NCI-H1092 (cell line): ENCODE measurements at places on chromosomes 3 and 15.

GRCh38 chr15:76588811-76589747, 252.5 kb downstream of the ISL2 start:
- no peak for DNase-seq

DNA sequence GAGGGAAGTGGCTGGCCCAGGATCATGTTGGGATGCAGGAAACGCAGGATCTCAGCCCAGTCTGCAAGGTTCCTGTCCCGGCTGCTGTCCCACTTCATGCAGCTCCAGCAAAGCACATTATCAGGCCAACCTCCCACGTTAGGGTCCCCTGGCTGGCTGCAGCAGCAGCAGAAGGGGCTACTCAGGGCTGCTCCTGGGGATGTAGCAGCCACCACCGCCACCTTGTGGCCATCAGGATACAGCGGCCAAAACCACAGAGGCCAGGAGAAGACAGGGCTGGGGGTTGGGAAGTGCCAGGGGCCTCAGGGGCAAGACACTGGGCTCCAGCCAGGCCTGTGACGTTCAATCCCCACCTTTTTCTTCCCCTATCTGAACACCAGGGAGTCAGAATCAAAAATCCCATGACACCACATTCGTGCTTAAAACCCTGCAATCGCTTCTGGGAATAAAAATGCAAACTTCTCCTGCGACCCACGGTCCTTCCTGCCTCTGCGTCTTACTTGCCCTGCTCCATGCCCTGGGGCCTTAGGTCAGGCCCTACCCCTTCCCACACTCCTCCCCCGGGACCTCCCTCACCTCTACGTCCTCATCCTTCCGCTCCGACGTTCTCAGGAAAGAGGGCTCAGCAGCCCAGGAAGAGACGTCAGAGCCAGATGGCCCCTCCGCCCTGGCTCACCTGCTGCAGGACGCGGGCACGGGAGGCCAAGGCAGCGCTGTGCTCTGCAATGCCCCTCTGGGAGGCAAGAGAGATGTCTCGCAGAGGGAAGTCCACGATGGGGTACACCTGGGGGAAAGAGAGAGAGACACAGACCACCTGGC, 21.5 kb downstream of the SSUH2 start:
- peak; percentile 20 for DNase-seq

DNA sequence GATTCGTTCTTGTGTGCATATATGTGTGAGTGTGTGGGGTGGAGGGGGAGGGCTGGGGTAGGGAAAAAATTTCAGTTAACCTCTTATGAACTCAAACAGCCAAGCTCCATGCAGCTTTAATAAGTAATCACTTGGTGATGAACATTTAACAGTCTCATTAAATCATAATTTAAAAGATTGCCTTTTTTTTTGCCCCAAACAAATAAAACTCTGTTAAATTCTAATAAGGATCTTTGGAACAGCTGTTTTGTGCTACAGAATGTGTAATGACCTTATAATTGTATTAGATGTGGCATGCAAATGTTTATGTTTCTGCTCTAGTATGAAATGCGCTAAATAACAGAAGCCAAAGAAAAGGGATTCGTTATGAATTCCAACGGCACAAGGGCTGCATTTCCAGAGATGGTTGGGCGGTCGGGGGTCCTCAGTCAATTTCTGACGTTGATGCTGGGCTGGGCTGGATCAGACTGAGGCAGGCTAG, 80.0 kb upstream of the RORA start:
- no peak for DNase-seq

GRCh38 chr3:188900421-188900951, 271.3 kb upstream of the TPRG1 start:
- no peak for DNase-seq
